Testis (tissue), 5 donors: ENCODE measurements at places on chromosomes 11 and 22. TPM values are rescaled to one million over a fixed set of nuclear protein-coding genes. Genes with fewer than 3 reads are reported as not detected.

Gene ZNF280B
- 22.8 TPM for polyA plus RNA-seq

Gene APOA5
- polyA plus RNA-seq = not detected

Gene ROBO4
- 7.0 TPM for polyA plus RNA-seq

Gene C11orf16
- polyA plus RNA-seq = 5.9 TPM

Gene OR52E6
- not detected for polyA plus RNA-seq

GRCh38 chr11:108472681-108473080 lies 5.4 kb upstream of the C11orf65 start:
- no peaks in the 10 kb centered on the region for H3K36me3 ChIP-seq
- no peaks in the 10 kb centered on the region for H3K27me3 ChIP-seq
- no peak overlapping the region for H3K4me3 ChIP-seq
- no peak for DNase-seq
- H3K27ac ChIP-seq = no peak overlapping the region
- no peaks in the 10 kb centered on the region for H3K4me1 ChIP-seq

DNA sequence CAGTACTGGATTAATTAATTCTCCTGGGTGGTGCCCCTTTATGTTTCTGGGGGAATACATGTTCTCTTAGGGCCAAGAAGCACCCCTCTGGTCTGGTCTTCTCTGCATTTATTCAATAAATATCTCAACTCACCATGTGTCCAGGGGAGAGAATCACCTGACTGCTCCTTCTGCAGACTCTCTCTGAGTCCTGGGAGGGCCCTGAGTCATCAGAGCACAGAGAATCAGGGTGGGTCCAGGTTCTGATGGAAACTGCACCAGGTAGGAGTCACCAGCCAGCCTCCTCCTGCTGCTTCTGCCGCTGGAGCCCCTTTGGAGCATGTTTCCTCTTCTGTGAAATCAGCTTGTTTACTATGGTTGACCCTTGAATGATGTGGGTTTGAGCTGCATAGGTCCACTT lies 107.7 kb upstream of the PLET1 start:
- no peak for DNase-seq
- no peak overlapping the region for H3K27ac ChIP-seq
- H3K36me3 ChIP-seq = no peaks in the 10 kb centered on the region
- no peaks in the 10 kb centered on the region for H3K27me3 ChIP-seq
- no peak overlapping the region for H3K4me3 ChIP-seq
- H3K4me1 ChIP-seq = no peaks in the 10 kb centered on the region

DNA sequence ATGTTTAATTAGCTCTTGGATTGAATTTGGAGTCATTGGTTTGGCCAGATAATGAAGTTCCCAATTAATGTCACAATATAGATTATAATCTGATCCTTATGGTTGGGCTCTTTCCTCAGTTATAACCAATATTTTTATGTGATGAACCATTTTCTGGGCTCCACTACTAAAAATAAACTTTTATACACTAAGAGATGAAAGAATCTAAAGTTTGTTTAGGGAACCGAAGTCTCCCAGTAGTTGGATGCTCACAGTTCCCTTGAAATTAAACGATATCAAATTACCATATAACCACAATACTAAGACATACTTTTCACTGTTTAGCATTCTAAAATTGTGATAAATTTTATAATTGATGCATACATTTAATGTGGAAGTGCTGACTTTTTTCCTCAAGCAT lies 47.0 kb upstream of the ARHGAP42 start:
- no peak overlapping the region for H3K4me3 ChIP-seq
- no peaks in the 10 kb centered on the region for H3K27me3 ChIP-seq
- H3K36me3 ChIP-seq = no peaks in the 10 kb centered on the region
